Activated CD8-positive, alpha-beta memory T cell treated with anti-CD3 and anti-CD28 coated beads, Interleukin-2, amount 50 U/mL, for 48 hours (primary cell): ENCODE measurements at places on chromosomes 7 and 10.

- no peak for DNase-seq
Measured at GRCh38 chr7:43761382-43761781, 2.9 kb downstream of the BLVRA start.

GRCh38 chr10:10910634-10911033 lies 107.0 kb upstream of the CELF2 start:
- no peak for DNase-seq

- DNase-seq: no peak
Measured at GRCh38 chr7:36110584-36110983, 42.5 kb upstream of the EEPD1 start.

DNA sequence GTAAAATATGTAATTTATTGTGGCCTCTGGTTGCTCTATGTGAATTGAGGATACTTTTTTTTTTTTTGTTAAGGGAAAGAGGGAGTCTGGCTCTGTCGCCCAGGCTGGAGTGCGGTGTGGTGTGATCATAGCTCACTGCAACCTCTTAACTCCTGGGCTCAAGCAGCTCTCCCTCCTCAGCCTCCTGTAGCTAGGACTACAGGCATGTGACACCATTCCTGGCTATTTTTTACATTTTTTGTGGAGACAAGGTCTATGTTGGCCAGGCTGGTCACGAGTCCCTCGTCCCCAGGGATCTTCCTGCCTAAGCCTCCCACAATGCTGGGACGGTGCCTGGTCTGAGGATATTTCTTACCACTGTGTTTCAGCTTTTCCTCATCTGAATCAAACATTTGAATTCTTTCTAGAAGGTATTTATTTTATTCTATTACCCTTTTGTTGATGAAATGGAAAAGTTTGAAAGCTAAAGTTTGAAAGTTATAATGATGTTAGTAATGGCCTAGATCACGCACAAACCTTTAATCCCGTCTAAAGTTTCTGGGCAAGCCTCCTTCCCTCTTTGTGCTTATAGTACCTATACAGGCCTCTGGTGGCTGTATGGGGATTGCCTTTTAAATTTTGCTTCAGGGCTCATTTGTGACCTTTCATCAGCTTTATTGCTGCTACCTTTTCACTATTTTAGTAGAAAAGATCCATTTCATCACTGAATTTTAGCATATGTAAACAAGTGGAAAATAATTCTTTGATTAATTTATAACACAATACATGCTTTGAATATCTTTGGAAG lies 2.0 kb downstream of the IFRD1 start:
- no peak for DNase-seq

- DNase-seq: peak; percentile 8
Measured at GRCh38 chr7:45700556-45700955, 126.4 kb downstream of the ADCY1 start.

GRCh38 chr10:71735709-71736569 lies 16.4 kb upstream of the C10orf105 start:
- DNase-seq: no peak

- no peak for DNase-seq
Measured at GRCh38 chr7:12004581-12004980, 172.6 kb upstream of the THSD7A start.

DNA sequence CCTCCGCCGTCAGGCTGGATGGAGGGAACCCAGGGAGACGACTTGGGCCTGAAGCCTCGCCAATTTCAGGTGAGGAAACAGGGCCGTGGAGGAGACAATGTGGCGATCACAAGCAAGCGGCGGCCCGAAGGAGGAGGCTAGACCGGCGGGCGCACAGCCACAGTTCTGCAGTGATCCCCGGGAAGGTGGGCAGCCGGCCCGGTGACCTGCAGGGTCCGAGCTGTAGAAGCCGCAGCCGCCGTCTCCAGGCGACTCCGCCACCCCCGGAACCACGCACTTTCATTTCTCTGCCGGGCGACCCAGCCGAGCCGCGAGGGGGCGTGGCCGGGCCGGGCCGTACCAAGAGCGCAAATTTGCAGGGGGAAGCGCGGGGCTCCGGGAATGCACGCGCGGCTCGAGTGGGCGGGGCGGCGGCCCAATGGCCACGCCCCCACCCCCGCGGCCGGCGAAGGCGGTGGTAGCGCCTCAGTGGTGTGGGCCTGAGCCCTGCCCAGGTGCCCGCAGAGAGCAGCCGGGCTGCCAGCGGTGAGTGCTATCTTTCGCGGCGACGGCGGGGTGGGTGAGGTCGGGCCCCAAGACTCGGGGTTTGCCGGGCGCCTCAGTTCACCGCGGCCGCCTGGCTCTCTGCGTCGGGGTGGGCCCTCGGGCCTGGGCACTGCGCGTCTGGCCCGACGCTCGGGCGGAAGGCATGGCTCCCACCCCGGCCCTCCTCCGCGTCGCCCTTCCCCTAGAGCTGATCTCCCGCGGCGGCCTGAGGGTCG lies at the start of gene POR:
Gene POR, plus strand, starts transcription at position 501 of the 761 bp plus-strand sequence. CDS start 38,847 bp downstream, outside the sequence.
- DNase-seq: peak; percentile 99

DNA sequence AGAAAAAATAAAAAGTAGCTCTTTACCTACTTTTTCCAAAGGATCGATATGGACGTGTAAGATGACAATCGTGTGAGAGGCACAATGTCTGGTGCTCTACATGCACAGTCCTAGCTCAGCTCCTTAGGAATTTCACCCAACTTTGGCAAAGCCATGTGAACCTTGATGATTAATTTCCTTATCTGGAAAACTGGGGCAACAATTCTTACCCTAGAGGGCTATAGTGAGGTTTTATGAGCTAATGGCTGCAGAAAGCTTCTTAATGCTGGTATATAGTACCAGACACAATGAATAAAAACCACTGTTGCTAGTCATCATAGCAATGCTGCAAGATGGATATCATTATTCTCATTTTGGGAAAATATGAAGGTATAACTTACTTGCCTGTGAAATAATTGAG lies 202.7 kb downstream of the PARD3 start:
- no peak for DNase-seq

DNA sequence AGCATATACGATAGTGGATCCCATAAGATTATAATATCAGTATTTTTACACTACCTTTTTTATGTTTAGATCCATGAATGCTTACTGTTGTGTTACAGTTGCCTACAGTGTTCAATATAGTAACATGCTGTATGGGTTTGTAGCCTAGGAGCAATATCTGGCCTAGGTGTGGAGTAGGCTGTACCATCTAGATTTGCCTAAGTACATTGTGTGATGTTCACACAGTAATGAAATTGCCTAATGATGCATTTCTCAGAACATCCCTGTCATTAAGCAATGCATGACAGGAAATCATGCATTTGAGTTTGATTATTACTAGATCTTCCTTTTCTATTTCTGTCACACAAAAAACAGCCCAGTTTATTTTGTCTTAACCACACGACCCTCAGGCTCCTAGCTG lies 14.5 kb downstream of the CBX3 start:
- DNase-seq: no peak

DNA sequence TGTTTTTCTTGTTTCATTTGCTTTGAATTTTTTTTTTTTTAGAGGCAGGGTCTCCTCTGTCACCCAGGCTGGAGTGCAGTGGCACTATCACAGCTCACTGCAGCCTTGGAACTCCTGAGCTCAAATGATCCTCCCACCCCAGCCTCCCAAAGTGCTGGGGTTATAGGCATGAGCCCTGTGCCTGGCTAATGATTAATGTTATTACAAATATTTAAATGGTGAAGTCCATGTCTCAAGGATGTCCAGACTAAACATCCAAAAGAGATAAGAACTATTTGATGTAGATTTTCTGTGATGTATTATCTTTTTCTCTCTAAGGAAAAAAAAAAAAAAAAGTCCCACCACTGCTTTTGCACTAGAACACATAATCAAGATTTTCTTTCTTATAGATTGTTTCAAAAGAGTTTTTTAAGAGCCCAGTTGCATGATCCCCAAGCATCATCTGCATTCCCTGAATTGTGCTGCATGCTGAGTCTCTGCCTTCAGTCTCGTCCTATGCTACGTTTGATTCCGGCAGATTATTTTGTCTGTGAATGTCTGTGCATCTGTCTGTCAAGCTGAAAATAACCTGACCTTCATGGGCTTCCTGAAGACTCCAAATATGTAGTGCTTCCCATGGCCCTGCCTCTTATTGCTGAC lies 33.4 kb downstream of the MACROH2A2 start:
- DNase-seq: peak; percentile 18

- no peak for DNase-seq
Measured at GRCh38 chr10:7952266-7952665, 102.2 kb upstream of the GATA3 start.

DNA sequence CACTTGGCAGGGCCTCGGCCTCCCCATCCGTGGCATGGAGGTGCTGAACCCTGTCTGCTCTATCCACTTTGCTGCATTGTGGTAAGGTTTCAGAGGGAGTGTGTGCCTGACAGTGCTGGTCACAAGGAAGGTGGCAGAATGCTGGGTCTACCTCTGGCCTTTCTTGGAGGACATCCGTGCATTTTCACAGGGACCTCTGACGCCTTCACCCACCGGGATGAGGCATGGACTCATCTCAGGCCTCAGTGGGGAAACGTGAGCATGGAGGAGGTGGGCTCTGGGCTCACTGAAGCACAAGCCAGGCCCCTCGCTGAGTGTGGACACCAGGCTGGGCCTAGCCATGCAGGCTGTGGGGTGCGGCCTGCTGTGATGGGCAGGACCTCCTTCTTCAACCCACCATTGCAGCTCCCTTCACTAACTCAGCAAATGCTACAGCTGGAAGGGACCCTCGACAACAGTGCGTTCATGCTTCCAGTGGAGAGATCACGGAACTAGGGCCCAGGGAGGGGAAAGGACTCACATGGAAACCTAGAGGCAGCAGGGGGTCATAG lies 8.6 kb downstream of the TBATA start:
- no peak for DNase-seq

GRCh38 chr10:110446954-110447608 lies 50.6 kb upstream of the DUSP5 start:
- no peak for DNase-seq

DNA sequence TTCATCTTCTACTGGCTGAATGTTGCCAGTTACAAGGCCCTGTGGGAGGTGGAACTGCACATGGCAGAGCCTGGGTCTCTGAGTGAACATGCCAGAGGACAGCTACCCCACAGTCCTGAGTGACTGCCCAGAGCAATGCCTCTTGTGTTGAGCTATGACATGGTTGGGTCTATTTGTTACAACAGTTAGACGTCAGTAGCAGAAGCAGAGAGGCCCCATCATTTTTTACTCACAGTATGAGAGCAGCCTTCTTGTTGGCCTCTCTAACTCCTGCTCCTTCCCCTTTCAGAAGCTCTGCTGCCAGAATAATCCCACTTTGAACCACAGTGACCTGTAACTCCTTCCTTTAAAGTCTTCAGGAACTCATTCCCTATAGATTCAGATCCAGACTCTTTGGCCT lies 30.8 kb upstream of the NRP1 start:
- no peak for DNase-seq

GRCh38 chr7:2897023-2897422 lies 52.9 kb upstream of the GNA12 start:
- no peak for DNase-seq

DNA sequence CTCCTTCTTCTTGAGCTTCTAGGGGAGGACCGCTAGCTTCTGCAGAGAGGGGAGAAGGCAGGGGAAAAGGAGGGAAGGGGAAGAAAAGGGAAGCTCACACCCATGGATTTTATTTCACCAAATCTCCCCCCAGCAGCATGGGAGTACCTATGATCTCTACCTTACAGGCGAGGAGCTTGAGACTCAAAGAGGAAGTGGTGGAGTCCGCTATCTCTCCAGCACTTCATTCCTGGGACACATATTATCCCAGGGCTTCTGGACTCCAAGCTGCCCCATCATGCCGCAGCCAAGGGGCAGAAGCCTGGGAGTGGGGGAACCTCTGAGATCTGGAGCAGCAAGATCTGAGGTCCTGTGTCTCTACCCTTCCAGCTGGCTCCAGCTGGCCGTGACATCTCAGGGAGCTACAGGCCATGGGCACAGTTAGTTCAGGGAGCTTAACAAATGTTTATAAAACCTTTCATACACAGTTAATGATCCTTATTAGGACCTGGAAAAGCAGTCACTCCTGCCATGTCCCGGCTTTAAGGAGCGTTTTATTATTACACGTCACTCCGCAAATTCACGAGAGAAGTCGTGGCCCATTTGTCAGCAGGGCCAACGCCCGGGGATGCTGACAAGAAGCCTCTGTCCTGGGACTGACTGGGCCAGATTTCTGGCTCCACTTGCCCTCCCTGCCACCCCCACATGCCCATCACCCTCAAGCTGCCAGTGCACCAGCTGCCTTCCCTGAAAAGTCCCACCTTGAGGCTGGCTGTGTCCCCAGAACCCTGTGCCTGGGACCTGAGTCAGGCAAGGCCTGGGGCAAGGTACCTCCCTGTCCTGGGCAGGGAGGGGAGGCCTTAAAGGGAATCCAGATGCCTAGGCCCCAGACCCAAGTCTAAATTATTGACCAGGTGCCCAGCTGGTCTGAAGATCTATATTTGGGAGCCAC lies 132.1 kb upstream of the ZMIZ1 start:
- DNase-seq: no peak

DNA sequence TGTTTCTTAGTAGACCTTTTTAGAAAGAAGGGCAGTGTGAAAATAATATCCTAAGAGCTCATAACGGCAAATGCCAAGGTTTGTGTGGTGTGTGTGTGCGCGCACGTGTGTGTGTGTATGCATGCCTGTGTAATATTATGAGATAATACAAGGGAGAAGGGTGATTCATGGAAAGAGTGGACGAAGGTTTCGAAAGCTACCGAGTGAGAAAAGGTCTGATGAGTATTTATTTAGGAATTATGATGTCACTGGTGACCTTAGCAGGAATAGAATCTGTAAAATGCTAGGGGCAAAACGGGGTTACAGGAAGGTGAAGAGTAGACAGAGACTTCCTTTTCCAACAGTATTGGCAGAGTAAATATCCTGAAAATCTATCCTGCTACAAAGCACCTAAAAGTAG lies 107.3 kb downstream of the AHR start:
- DNase-seq: no peak

DNA sequence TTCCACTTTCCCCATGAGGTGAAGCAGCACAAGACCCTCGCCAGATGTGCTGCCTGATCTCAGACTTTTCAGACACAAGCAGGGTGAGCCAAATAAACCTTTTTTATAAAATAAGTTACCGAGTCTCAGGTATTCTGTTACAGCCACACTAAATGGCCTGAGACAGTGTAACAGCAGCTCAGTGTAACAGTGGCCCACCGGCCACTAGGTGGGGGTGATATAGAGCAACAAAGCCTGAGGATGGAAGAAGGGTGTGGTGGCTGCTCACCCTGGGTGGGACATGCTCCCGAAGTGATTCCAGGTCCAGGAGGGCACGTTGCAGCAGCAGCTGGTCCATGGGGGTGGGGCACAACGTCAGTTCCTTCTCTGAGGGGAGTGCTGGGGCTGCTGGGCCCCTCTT lies 44.6 kb downstream of the BMS1 start:
- no peak for DNase-seq
